Activated CD4-positive, alpha-beta memory T cell treated with anti-CD3 and anti-CD28 coated beads for 36 hours (primary cell): ENCODE measurements at places on chromosomes 2 and 18. TPM values are rescaled to one million over a fixed set of nuclear protein-coding genes. Genes with fewer than 3 reads are reported as not detected.

The CCDC74B gene
- 3.2 TPM for total RNA-seq

The L3MBTL4 gene
- 0.29 TPM for total RNA-seq

The PJVK gene
- total RNA-seq: 2.3 TPM

DNA sequence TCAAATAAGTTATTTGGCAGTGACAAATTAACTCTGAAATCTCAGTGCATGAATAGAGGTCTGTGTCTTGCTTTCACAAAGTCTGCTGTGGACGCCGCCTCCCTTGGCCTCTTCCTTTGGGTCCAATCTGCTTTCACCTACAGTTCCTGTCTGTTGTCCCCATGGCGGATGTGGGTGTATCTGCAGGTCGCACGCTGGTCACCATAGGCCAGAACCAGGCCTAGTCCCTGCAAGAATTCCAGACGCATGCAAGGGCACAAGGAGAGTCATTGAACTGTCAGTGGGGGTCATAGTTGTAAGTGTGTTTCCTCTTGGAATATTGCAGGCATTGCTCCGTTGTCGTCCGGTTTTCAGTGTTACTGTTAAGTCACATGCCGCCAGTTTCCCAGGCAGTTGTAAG is 7.4 kb downstream of the SOCS6 start:
- peaks cover 8% of the 10 kb centered on the region for H3K4me1 ChIP-seq
- no peak for DNase-seq
- H3K4me3 ChIP-seq: no peak overlapping the region
- H3K27me3 ChIP-seq: peaks cover 14% of the 10 kb centered on the region

- peak overlapping the region; percentile 99 for H3K27ac ChIP-seq
- peak; percentile 78 for DNase-seq
- H3K36me3 ChIP-seq: peaks cover 20% of the 10 kb centered on the region
- peak overlapping the region; percentile 69 for H3K4me3 ChIP-seq
- no peaks in the 10 kb centered on the region for H3K27me3 ChIP-seq
These were observed 114.5 kb downstream of the METTL8 start for GRCh38 chr2:171319164-171319810.

- no peak for DNase-seq
- no peaks in the 10 kb centered on the region for H3K27me3 ChIP-seq
- H3K36me3 ChIP-seq: peaks cover 36% of the 10 kb centered on the region
These were observed 20.4 kb downstream of the ADI1 start for GRCh38 chr2:3498783-3499394.

DNA sequence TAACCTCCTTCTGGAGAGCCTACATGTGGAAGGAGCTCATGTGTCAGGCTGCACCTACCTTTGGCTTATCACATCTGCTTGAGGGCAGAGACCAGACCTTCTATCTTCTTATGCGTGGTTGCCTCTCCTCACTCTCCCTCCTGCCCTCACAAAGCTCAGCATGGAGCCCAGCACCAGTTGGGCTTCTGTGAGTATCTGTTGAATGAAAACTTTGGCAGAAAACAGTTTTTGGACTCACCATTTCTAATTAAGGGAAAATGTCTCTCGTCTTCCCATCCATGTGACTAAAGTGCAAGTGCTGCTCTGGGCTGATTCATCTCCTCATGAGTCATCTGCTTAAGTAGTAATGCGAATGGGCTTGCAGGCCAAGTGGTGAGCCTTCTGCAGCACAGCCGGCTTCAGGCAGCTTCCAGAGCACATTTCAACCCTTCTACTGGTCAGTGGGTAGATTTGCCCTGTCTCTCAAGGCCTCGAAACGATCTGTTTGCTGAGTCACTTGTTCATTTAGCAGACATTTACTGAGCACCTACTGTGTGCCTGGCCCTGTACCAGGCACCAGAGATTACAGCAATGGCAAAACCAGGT is 102.6 kb downstream of the VSNL1 start:
- no peak overlapping the region for H3K4me3 ChIP-seq
- H3K4me1 ChIP-seq: peaks cover 5% of the 10 kb centered on the region
- no peaks in the 10 kb centered on the region for H3K27me3 ChIP-seq
- peak; percentile 36 for DNase-seq

DNA sequence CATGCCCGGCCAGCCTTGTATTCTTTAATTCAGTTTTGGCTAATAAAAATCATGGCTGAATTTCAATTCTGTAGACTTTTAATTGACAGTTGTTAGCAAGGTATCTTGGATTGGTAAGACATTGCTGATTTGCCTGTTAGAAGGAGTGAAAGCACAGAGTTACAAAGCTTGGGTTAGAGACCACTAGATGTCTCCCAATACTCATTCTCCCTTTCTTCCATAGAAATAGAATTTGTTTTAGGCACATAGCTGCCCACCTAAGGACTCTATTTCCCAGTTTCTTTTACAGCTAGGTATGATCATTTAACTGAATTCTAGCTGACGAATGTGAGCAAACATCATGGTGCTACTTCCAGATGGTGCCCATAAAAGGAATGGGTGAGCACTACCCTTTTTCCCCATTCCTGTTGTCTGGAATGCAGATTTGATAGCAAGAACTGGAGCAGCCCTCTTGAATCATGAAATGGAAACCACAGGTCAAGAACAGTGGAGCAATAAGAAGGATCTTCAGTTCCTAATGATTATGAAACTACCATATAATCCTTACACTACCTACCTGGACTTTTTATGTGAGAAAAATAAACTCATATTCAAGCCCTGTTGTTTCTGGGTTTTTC is 17.5 kb downstream of the PECR start:
- DNase-seq: no peak
- no peaks in the 10 kb centered on the region for H3K27me3 ChIP-seq
- no peak overlapping the region for H3K27ac ChIP-seq
- no peak overlapping the region for H3K4me3 ChIP-seq
- peaks cover 10% of the 10 kb centered on the region for H3K4me1 ChIP-seq

- no peaks in the 10 kb centered on the region for H3K36me3 ChIP-seq
- DNase-seq: no peak
- no peaks in the 10 kb centered on the region for H3K27me3 ChIP-seq
- no peak overlapping the region for H3K4me3 ChIP-seq
These were observed 219.9 kb downstream of the PIK3C3 start for GRCh38 chr18:42174909-42175308.

DNA sequence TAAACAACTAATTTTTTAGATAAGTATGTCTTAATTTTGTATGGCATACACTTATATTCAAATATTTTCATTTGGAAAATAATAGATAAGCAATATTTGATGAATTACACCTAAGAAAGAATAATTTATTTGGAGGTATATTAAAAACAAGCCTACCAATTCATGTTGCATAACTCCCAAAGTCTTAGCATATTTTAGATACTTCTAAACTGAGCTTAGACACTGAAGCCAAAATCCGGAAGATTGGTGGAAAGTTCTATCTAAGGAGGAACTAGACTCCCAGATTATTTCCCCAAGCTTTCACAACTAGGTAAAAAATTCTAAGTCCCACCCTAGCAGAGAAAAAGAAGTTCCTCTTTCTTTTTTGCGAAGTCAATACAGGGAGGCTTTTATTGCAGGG is 221.0 kb upstream of the MMADHC start:
- H3K36me3 ChIP-seq: no peaks in the 10 kb centered on the region
- DNase-seq: no peak
- H3K4me3 ChIP-seq: no peak overlapping the region
- no peak overlapping the region for H3K27ac ChIP-seq
- H3K4me1 ChIP-seq: no peaks in the 10 kb centered on the region

- no peak overlapping the region for H3K27ac ChIP-seq
- no peak for DNase-seq
- H3K27me3 ChIP-seq: no peaks in the 10 kb centered on the region
- no peaks in the 10 kb centered on the region for H3K4me1 ChIP-seq
- no peaks in the 10 kb centered on the region for H3K36me3 ChIP-seq
These were observed 171.3 kb downstream of the CCDC178 start for GRCh38 chr18:33269223-33269622.

The CTLA4 gene
- total RNA-seq: 245 TPM

GRCh38 chr2:133139847-133140533 is 428.3 kb downstream of the NCKAP5 start:
- H3K4me3 ChIP-seq: no peak overlapping the region
- no peaks in the 10 kb centered on the region for H3K27me3 ChIP-seq
- no peaks in the 10 kb centered on the region for H3K36me3 ChIP-seq
- no peak overlapping the region for H3K27ac ChIP-seq

GRCh38 chr2:199273042-199273511 is 184.7 kb downstream of the SATB2 start:
- H3K36me3 ChIP-seq: no peaks in the 10 kb centered on the region
- no peaks in the 10 kb centered on the region for H3K4me1 ChIP-seq
- H3K4me3 ChIP-seq: no peak overlapping the region

- H3K36me3 ChIP-seq: no peaks in the 10 kb centered on the region
- peaks cover 20% of the 10 kb centered on the region for H3K27me3 ChIP-seq
- H3K27ac ChIP-seq: no peak overlapping the region
- DNase-seq: no peak
- no peak overlapping the region for H3K4me3 ChIP-seq
- no peaks in the 10 kb centered on the region for H3K4me1 ChIP-seq
These were observed 20.8 kb upstream of the ZNF396 start for GRCh38 chr18:35397976-35398375.

GRCh38 chr2:128003463-128003862 is 24.4 kb downstream of the SAP130 start:
- peaks cover 40% of the 10 kb centered on the region for H3K36me3 ChIP-seq
- no peaks in the 10 kb centered on the region for H3K27me3 ChIP-seq
- no peak overlapping the region for H3K27ac ChIP-seq
- DNase-seq: peak; percentile 22
- H3K4me1 ChIP-seq: peaks cover 5% of the 10 kb centered on the region

GRCh38 chr2:290090-290722 is 2.3 kb upstream of the ALKAL2 start:
- H3K27ac ChIP-seq: no peak overlapping the region
- H3K36me3 ChIP-seq: no peaks in the 10 kb centered on the region
- peak overlapping the region; percentile 48 for H3K4me3 ChIP-seq
- DNase-seq: peak; percentile 68
- peaks cover 32% of the 10 kb centered on the region for H3K27me3 ChIP-seq
- peaks cover 3% of the 10 kb centered on the region for H3K4me1 ChIP-seq

DNA sequence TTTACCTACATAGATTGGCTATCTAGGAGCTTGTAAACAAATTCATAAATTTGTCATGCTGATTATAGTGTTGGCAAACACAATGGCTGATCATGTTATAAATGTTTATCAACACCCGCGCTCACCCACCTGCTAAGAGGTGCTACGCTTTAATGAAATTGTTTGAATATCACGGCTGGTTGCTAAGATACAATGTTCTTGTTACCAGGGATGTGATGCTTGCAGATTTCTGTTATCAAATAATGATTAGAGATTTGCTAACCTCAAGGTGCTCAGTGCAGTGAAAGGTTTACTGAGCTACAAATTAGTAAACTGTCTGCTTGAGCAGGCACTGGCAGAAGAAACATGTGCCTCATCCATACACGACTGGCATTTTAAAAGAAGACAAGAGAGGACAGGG is 160.0 kb upstream of the ZEB2 start:
- H3K4me1 ChIP-seq: no peaks in the 10 kb centered on the region
- DNase-seq: no peak
- no peaks in the 10 kb centered on the region for H3K27me3 ChIP-seq
- H3K36me3 ChIP-seq: no peaks in the 10 kb centered on the region
- H3K4me3 ChIP-seq: no peak overlapping the region

- DNase-seq: no peak
- H3K4me3 ChIP-seq: no peak overlapping the region
- peak overlapping the region; percentile 81 for H3K27ac ChIP-seq
- no peaks in the 10 kb centered on the region for H3K27me3 ChIP-seq
- H3K4me1 ChIP-seq: peaks cover 56% of the 10 kb centered on the region
These were observed 120.0 kb downstream of the DOCK10 start for GRCh38 chr2:224922142-224922727.

GRCh38 chr2:235769046-235769445 is 275.2 kb downstream of the AGAP1 start:
- peaks cover 2% of the 10 kb centered on the region for H3K4me1 ChIP-seq
- H3K27ac ChIP-seq: no peak overlapping the region
- no peak for DNase-seq
- H3K27me3 ChIP-seq: peaks cover 5% of the 10 kb centered on the region

GRCh38 chr18:59233017-59233410 is 13.1 kb downstream of the GRP start:
- peaks cover 36% of the 10 kb centered on the region for H3K27me3 ChIP-seq
- no peak for DNase-seq
- no peaks in the 10 kb centered on the region for H3K4me1 ChIP-seq
- H3K36me3 ChIP-seq: no peaks in the 10 kb centered on the region
- H3K27ac ChIP-seq: no peak overlapping the region
- no peak overlapping the region for H3K4me3 ChIP-seq

DNA sequence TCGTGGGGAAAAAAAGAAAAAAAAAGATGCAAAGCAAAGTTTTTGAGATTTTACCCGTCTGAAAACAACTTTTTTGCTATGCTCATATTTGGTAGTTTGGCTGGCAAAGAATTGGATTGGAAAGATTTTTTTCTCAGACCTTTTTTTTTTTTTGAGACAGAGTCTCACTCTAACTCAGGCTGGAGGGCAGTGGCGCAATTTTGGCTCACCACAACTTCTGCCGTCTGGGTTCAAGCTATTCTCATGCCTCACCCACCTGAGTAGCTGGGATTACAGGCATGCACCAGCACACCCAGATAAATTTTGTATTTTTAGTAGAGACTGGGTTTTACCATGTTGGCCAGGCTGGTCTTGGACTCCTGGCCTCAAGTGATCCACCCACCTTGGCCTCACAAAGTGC is 56.3 kb upstream of the TANC1 start:
- no peaks in the 10 kb centered on the region for H3K4me1 ChIP-seq
- H3K27me3 ChIP-seq: no peaks in the 10 kb centered on the region
- no peaks in the 10 kb centered on the region for H3K36me3 ChIP-seq
- DNase-seq: no peak

The RNF25 gene
- 15.6 TPM for total RNA-seq

DNA sequence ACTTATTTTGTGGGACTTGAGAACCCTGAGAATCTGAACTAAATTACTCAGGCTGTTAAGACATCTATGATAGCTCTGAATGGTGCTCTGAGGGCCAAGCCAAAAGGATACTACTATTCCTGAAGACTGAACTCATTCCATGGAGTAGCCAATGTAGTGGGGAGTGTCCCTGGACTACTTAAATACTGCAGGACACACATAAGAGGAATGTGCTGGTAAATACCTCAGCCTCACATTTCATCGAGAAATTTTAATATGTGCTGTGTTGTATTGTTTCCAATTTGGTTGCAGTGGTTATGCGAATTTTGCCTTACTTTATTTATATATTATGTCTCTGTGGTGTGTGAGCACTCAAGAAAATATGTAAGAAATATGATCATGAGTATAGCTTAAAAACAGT is 264.4 kb upstream of the FIGN start:
- no peak for DNase-seq
- no peak overlapping the region for H3K4me3 ChIP-seq
- no peaks in the 10 kb centered on the region for H3K36me3 ChIP-seq
- H3K4me1 ChIP-seq: no peaks in the 10 kb centered on the region
